Activated CD8-positive, alpha-beta T cell treated with anti-CD3 and anti-CD28 coated beads for 36 hours (primary cell): ENCODE measurements at places on chromosomes 1 and 21.

DNA sequence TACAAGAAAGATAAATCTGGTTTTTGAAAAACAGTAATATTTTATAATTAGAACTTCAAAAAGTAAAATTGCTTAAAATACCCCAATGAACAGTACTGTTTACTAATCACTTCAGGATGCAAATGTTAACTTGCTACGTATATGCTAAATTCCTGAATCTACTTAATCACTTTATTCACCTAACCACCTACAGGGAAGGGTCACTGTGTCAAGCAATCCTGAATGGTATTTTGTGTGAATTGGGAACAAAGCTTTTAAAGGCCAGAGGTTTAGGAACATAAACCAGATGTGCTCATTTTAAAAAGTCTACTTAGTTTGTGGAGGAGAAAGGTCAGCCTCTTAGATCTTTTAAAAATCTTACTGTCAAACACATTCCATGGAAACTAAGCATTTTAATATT is 1143.0 kb upstream of the ADGRL2 start:
- H3K36me3 ChIP-seq = no peaks in the 10 kb centered on the region
- no peak overlapping the region for H3K4me3 ChIP-seq
- no peak for DNase-seq
- no peaks in the 10 kb centered on the region for H3K27me3 ChIP-seq
- H3K27ac ChIP-seq = no peak overlapping the region

- no peaks in the 10 kb centered on the region for H3K27me3 ChIP-seq
- peaks cover 5% of the 10 kb centered on the region for H3K4me1 ChIP-seq
- no peak overlapping the region for H3K4me3 ChIP-seq
- H3K27ac ChIP-seq = no peak overlapping the region
- DNase-seq = no peak
These were observed 91.8 kb downstream of the KCNN3 start for GRCh38 chr1:154778275-154778674.

DNA sequence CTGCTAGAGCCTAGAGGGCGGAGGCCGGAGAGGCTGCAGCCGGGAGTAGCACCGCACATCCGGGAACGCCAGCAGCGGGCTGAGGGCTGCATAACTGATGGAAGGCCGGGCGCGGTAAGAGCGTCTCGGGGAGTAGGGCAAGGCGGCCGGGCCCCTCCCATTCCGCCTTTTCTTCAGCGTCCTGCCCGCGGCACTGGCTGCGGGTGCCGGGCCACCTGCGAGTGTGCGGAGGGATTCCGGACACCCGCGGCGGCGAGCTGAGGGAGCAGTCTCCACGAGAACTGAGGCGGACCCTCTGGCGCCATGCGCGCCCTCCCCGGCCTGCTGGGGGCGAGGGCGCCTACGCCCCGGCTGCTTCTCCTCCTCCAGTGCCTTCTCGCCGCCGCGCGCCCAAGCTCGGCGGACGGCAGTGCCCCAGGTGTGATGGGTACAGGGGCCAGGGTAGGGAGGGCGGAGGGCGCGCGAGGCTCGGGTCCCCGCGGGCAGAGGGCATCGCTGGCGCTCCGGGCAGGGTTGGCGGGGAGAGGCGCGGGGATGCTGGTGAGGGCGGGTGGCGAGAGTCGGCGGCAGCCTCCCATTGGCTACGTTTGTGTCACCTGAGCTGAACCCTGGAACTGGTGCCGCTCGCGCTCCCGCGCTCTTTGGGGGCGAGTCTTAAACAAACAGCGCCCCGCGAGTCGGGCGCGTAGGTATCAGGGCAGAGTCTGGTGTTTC is 334.4 kb downstream of the SRGAP2C start:
- peaks cover 52% of the 10 kb centered on the region for H3K4me1 ChIP-seq
- peaks cover 13% of the 10 kb centered on the region for H3K36me3 ChIP-seq
- H3K27ac ChIP-seq = peak overlapping the region; percentile 94
- H3K27me3 ChIP-seq = no peaks in the 10 kb centered on the region
- peak overlapping the region; percentile 95 for H3K4me3 ChIP-seq

GRCh38 chr1:88685259-88685620 is 1.2 kb downstream of the PKN2 start:
- no peaks in the 10 kb centered on the region for H3K27me3 ChIP-seq
- H3K4me3 ChIP-seq = peak overlapping the region; percentile 90
- no peak for DNase-seq
- H3K36me3 ChIP-seq = peaks cover 2% of the 10 kb centered on the region
- H3K4me1 ChIP-seq = peaks cover 26% of the 10 kb centered on the region

- H3K4me1 ChIP-seq = peaks cover 65% of the 10 kb centered on the region
- no peak overlapping the region for H3K4me3 ChIP-seq
- peak; percentile 31 for DNase-seq
- H3K27ac ChIP-seq = peak overlapping the region; percentile 73
These were observed 19.0 kb downstream of the MRPS6 start for GRCh38 chr21:34092262-34092921.

DNA sequence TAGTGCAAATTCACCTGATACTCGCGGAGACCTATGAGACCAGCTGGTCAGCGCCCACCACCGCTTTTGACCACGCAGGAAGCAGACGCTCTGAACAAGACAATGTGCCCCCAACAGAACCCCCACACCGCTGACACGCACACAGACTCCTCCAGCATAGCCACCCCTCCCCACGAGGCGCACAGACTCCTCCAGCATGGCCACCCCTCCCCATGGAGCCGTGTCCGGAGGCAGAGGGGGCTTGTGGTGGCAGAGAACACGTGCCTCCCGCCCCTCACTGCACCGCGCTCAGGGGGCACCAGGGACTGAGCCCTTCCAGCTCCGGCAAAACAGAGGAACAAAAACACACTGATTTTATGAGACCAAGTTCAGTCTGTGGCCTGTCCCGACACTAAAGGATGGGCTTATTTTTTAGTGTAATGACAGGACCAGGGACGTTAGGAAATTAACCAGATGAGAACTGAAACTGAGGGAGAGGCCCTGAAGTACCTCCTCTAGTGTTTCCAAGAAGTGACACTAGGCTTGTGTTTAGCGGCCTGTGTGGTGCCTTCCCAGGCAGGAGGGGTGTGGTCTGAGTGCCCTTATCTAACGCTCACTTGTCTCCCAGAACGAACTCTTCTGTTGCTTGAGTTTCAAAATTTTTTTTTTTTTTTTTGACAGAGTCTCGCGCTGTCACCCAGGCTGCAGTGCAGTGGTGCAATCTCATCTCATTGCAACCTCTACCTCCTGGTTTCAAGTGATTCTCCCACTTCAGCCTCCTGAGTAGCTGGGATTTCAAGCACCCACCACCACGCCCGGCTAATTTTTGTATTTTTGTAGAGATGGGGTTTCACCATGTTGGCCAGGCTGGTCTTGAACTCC is 10.0 kb upstream of the AGPAT3 start:
- peaks cover 5% of the 10 kb centered on the region for H3K27me3 ChIP-seq
- H3K27ac ChIP-seq = peak overlapping the region; percentile 67
- H3K36me3 ChIP-seq = no peaks in the 10 kb centered on the region
- DNase-seq = peak; percentile 85
- peak overlapping the region; percentile 38 for H3K4me3 ChIP-seq

DNA sequence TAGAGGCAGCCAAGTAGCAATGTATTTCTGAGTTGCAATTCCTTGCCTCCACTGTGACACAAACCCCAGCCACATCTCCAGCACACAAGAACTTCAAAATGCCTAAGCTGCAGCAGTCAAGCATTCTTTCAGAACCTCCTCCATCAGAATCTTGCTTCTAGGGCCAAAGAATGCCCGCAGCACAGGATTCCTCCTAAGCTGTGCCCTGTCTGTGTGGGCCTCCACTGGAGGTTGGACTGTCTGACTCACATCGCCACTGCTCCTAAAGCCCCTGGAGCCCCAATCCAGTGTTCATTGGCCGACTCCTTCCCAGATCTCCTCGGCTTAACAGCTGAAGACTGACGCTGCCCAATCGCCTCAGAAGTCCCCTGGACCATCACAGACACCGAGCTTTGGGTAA is 43.2 kb upstream of the SERTAD4 start:
- no peak overlapping the region for H3K27ac ChIP-seq
- no peak for DNase-seq
- no peak overlapping the region for H3K4me3 ChIP-seq
- H3K27me3 ChIP-seq = peaks cover 5% of the 10 kb centered on the region
- no peaks in the 10 kb centered on the region for H3K4me1 ChIP-seq

DNA sequence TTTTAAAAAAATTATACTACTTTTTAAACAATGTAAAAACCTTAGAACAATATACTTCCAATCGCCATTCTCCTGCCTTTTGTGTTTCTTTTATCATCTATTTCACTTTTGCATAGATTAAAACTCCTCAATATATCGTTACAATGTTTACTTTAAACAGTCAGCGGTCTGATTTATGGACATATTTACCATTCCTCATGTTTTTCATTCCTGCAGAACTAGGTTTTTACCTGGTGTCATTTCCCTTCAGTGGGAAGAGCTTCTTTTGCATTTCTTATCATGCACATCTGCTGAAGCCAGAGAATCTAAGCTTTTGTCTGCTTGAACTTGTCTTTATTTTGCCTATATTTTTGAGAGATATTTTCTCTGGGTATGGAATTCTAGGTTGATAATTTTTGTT is 277.4 kb upstream of the PLXNA2 start:
- H3K27me3 ChIP-seq = peaks cover 1% of the 10 kb centered on the region
- no peaks in the 10 kb centered on the region for H3K4me1 ChIP-seq
- no peak overlapping the region for H3K4me3 ChIP-seq
- no peak overlapping the region for H3K27ac ChIP-seq
- DNase-seq = no peak

- H3K27ac ChIP-seq = peak overlapping the region; percentile 97
- H3K36me3 ChIP-seq = peaks cover 92% of the 10 kb centered on the region
- peaks cover 64% of the 10 kb centered on the region for H3K4me1 ChIP-seq
- H3K27me3 ChIP-seq = no peaks in the 10 kb centered on the region
- peak overlapping the region; percentile 99 for H3K4me3 ChIP-seq
- DNase-seq = no peak
These were observed 30.2 kb upstream of the RUNX3 start for GRCh38 chr1:24960071-24960801.

DNA sequence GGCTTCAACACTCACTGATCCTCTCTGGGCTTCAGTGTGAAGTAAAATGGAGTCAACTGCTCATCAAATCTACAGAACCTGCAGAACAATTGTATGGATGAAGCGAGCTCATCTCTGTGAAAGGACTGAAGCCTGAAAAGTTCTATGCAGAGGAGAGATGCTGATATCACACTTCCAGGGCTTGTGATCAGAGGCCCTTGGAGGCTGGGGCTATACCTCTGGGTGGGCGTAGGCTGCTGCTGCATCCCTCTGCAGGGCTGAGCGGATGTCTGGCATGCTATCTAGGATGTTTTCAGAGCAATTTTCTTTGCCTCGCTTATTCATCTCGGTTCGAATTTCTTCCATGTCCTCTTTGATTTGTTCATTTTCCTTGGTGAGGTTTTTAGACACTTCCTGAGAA is 17.6 kb downstream of the OLFML2B start:
- H3K27ac ChIP-seq = no peak overlapping the region
- DNase-seq = no peak
- H3K4me1 ChIP-seq = no peaks in the 10 kb centered on the region
- H3K4me3 ChIP-seq = no peak overlapping the region

GRCh38 chr1:64171797-64172281 is 31.6 kb upstream of the UBE2U start:
- no peak overlapping the region for H3K4me3 ChIP-seq
- no peak overlapping the region for H3K27ac ChIP-seq
- no peak for DNase-seq
- no peaks in the 10 kb centered on the region for H3K36me3 ChIP-seq
- H3K27me3 ChIP-seq = peaks cover 17% of the 10 kb centered on the region

GRCh38 chr21:26170471-26171257 is at the start of gene APP:
APP (minus strand) TSS chr21:26170770; CDS start chr21:26170620, 150 bp downstream.
- peak within 1 kb of the TSS; percentile 89 for H3K4me3 ChIP-seq
- H3K27me3 ChIP-seq = peaks cover 10% of the 10 kb centered on the region
- peaks cover 17% of the 10 kb centered on the region for H3K4me1 ChIP-seq
- H3K27ac ChIP-seq = peak within 1 kb of the TSS; percentile 76
- peaks cover 8% of the 10 kb centered on the region for H3K36me3 ChIP-seq

GRCh38 chr1:40197656-40198055 is 36.5 kb downstream of the RLF start:
- H3K27ac ChIP-seq = no peak overlapping the region
- H3K4me1 ChIP-seq = peaks cover 8% of the 10 kb centered on the region
- no peak for DNase-seq
- peaks cover 20% of the 10 kb centered on the region for H3K36me3 ChIP-seq
- H3K27me3 ChIP-seq = no peaks in the 10 kb centered on the region
- H3K4me3 ChIP-seq = no peak overlapping the region

DNA sequence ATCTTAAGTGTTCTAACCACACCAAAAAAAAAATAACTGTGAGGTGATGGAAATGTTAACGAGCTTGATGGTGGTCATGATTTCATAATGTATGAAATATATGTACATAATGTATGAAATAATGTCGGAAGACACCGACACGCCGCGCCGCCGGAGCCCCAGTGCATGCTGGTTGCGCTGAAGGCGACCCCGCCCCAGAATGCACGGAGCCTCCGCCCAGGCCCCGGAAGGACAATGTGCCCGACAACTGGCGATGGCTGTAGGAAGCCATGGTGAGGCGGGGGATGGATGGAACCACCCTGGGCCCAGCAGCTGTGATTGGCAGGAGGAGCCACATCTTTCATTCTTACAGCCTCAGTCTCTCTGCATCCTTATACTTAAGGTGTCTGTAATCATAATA is 7.4 kb downstream of the OR2T10 start:
- no peaks in the 10 kb centered on the region for H3K4me1 ChIP-seq
- H3K4me3 ChIP-seq = no peak overlapping the region
- H3K27ac ChIP-seq = no peak overlapping the region
- peaks cover 1% of the 10 kb centered on the region for H3K27me3 ChIP-seq
